Activated naive CD8-positive, alpha-beta T cell treated with anti-CD3 and anti-CD28 coated beads, Interleukin-2, amount 50 U/mL, for 24 hours (primary cell): ENCODE measurements at places on chromosomes 13 and 19.
A peak's percentile ranks its signal among the peaks of the same experiment; 100 is the strongest.

GRCh38 chr13:102138635-102139190 is 263.1 kb downstream of the FGF14 start:
- DNase-seq: no peak

- DNase-seq: no peak
Observed at GRCh38 chr13:109971006-109971405, 184.6 kb upstream of the IRS2 start.

GRCh38 chr19:31214086-31214485 is 135.2 kb downstream of the TSHZ3 start:
- peak; percentile 80 for DNase-seq

DNA sequence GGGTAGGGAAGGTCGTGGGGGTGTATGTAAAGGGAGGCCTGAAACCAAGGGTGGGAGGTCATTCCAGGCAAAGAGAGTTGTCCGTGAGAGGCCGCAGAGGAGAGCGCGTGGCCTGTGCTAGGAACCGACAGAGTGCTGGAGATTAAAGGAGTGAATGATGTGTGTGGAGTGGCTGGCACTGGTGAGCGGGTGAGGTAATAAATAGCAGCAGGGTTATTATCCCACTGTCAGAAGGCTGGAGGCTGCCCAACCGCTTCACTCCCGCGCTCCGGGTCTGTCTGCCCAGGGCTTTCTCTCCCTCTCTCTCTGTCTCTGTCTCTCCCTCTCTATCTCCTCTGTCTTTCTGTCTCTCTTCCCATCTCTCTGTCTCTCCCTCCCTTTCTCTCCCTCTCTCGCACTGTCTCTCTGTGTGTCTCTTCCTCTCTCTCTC is 17.4 kb downstream of the ZNF579 start:
- DNase-seq: no peak

DNA sequence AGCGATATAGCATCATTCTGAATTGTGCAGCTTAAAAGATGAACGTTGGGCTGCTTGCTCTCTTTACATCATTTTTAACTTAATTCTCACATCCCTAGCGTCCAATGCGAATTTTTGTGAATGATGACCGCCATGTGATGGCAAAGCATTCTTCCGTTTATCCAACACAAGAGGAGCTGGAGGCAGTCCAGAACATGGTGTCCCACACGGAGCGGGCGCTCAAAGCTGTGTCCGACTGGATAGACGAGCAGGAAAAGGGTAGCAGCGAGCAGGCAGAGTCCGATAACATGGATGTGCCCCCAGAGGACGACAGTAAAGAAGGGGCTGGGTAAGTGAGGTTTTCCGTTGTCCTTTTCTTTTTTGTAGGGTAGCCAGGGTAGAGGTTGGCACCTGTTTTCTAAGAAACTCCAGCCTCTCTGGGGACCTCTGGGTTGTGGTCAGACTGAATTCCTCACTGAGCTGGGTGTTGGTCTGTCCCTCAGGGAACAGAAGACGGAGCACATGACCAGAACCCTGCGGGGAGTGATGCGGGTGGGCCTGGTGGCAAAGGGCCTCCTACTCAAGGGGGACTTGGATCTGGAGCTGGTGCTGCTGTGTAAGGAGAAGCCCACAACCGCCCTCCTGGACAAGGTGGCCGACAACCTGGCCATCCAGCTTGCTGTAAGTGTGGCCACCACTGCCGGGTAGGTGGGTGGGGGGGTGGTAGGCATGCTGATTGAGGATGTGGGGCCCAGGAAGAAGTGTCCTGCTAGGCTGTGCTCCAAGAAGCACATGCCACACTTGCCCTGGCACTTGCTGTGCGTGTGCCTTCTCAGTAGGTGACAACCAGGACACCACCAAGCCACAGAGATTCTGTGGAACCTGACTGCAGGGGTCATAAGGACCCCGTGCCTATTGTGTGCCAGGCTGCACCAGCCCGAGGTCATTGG is 17.0 kb downstream of the ILF3 start:
- DNase-seq: no peak

- no peak for DNase-seq
Observed at GRCh38 chr19:5147978-5148793, 179.3 kb downstream of the KDM4B start.

DNA sequence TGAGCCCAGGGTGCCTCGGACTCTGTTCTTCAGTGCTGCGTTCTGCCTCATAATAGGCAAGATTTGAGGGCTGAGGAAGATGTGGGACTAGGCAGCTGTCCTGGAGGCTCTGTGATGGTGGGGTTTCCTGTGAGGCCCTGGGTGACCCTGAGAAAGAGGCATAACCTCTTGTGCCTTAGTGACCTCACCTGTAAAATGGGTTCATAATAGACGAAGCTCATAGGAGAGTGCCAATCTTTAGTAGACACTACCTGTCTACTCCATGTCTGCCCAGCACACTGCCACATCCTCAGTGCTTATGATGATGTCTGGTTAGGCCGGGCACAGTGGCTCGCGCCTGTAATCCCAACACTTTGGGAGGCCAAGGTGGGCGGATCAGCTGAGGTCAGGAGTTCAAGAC is 23.4 kb downstream of the RRAS start:
- DNase-seq: no peak

- DNase-seq: peak; percentile 72
Observed at GRCh38 chr13:49110122-49110912, 109.8 kb upstream of the MLNR start.

- DNase-seq: no peak
Observed at GRCh38 chr19:28358633-28359032, 854.3 kb downstream of the UQCRFS1 start.

DNA sequence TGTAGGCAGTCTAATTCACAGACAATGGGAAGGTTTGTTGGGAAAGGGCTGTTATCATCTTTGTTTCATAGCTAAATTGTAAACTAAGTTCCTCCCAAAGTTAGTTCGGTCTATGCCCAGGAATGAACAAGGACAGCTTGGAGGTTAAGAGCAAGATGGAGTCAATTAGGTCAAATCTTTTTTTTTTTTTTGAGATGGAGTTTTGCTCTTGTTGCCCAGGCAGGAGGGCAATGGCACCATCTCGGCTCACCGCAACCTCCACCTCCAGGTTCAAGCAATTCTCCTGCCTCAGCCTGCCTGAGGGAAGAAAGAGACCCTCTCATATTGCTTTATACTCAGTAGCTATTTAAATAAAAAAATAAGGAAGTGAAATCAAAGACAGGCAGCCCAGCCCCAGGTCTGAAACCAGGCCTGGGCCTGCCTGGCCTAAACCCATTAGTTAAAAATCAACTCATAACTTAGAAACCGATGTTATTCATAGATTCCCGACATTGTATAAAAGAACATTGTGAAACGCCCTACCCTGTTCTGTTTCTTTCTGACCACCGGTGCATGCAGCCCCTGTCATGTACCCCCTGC is 297.4 kb upstream of the SGCG start:
- DNase-seq: no peak
